ENCODE measurements at places on chromosomes 13 and 19.
A peak's percentile ranks its signal among the peaks of the same experiment; 100 is the strongest.

GRCh38 chr13:44413095-44413494, 39.5 kb downstream of the SERP2 start:
- no peak for DNase-seq

GRCh38 chr13:65971541-65971940, 1258.6 kb downstream of the PCDH9 start:
- DNase-seq = no peak

GRCh38 chr13:74573654-74574053, 439.4 kb upstream of the KLF12 start:
- no peak for DNase-seq

- DNase-seq = peak; percentile 41
Measured at GRCh38 chr13:35729926-35730627, 253.6 kb upstream of the MAB21L1 start.

DNA sequence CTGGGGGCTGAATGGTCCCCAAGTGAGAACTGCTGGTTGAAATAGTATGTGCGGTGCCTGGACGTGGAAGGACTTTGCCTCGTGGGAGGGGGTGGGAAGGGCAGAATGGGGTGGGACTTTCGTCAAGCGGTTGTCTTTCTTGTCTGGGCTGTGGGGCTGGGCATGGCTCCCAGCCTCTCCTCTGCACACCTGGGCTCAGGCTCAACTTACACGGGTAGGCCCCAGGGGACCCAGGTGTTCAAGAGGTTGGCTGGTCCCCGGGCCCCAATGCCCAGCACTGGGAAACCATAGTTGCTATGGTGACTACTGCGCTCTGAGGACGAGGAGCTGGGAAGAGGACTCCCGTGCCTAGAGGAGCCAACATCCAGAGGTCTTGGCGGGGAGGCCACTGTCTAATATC, 7.3 kb downstream of the NWD1 start:
- no peak for DNase-seq

DNA sequence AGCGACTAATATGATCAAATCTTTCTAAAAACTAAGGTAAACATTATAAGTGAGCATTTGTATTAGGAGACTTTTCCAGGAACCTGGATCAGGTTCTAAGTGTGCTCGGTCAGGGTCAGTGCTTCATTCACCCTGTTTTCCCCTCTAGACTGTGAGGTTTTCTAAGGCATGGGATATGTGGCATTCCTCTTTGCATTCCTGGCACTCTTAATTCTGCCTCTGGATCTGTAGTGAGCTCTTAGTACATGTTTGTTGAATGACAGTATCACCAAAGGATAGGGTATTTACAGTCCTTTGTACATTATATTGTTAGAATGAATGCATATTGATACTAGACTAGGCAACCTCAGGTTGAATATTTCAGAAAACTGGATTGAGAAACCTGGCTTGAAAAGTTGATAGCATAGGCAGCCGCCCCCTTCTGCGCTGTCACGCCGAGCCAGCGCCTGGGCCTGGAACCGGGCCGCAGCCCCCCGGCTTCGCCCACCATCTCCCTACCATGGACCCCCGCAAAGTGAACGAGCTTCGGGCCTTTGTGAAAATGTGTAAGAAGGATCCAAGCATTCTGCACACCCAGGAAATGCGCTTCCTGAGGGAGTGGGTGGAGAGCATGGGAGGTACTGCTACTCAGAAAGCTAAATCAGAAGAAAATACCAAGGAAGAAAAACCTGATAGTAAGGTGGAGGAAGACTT, 156.5 kb downstream of the KCNRG start:
- DNase-seq = no peak

DNA sequence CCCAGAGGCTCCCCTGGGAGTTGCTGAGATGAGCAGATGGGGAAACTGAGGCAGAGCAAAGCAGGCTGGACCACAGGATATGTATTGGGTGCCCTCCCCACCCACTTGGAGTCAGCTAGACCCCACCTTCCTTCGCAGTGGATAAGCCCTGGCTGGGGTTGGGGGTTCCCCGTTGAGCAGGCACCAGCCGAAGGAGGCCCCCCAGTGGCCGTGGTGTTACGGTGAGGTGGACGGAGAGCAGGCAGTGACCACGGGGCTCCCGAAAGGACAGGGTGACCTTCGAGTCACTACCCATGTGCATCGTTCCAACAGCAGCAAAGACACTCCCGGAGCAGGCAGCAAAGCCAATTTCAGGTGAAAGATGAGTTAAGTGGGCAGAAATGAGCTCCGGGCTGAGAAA, 62.4 kb upstream of the ADGRE5 start:
- DNase-seq = no peak

DNA sequence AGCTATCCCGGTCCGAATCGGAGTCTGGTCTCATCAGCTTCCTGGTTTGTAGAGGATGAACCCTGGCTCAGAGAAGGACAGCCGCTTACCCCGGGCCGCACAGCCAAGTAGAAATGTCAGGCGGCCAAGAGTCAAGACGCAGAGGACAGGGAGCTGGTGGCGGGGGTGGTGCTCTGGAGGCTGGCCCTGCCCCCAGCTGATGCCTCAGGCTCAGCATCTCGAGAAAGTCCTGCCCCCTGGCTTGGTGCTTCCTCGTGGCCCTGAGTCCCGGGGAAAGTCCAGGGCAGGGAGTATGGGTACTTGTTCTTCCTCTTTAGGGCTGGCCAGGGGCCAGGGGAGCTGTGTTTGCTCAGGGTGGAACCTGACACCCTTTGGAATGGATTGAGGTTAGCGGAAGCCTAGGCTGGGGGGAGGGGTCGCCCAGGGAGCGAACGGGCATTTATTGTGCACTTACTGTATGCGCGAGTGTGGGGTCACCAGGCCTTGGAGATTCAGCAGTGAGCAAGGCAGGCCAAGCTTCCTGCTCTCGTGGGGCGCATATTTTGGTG, 2.2 kb downstream of the TJP3 start:
- DNase-seq = no peak

All from ecto neural progenitor cell (in vitro differentiated cells).